HuH-7 (cell line): ENCODE measurements at places on chromosomes 1 and 21.

- no peak for DNase-seq
These were observed 87.7 kb upstream of the POU3F1 start for GRCh38 chr1:38134294-38134755.

GRCh38 chr21:36751383-36751782 lies 52.5 kb downstream of the SIM2 start:
- DNase-seq = no peak

- no peak for DNase-seq
These were observed 60.1 kb downstream of the LRRC71 start for GRCh38 chr1:156980551-156980950.

DNA sequence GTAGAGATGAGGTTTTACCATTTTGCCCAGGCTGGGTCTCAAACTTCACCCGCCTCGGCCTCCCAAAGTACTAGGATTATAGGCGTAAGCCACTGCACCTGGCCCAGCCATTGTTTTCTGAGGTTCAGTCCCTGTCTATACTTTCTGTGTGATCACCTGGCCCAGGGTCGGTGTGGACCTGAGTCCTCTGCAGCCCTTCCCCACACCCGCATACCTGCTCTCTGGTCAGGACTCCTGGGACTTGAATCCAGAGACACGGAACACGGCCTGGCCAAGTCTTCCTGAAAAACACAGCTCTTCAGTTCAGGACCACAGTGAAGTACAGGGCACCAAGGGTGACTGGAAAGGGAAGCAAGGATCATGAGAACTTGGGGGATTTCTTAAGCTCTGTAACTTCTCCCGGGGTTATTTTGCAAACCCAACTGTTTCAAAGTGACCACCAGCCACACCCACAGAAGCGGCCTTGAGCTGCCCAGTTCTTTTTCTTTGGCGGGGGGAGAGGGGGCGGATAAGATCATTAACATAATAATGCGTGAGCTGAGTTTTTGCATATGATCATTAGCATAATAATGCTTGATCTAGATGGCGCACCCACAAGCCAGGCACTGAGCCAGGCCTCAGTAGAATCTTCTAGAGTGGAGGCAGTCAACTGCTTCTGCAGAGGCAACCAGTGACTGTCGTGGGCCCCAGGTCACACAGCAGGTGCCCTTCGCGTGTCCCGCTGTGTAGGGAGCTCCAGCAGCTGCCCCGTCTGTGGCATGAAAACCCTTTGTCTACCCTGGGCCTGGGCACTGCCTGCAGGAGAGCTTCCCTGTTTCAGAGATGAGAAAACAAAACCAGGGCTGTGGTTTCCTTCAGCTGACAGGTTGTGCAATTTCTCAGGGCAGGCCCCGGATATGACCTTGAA lies 1.7 kb upstream of the NADK start:
- no peak for DNase-seq

GRCh38 chr1:119191325-119191724 lies 50.9 kb upstream of the WARS2 start:
- no peak for DNase-seq

DNA sequence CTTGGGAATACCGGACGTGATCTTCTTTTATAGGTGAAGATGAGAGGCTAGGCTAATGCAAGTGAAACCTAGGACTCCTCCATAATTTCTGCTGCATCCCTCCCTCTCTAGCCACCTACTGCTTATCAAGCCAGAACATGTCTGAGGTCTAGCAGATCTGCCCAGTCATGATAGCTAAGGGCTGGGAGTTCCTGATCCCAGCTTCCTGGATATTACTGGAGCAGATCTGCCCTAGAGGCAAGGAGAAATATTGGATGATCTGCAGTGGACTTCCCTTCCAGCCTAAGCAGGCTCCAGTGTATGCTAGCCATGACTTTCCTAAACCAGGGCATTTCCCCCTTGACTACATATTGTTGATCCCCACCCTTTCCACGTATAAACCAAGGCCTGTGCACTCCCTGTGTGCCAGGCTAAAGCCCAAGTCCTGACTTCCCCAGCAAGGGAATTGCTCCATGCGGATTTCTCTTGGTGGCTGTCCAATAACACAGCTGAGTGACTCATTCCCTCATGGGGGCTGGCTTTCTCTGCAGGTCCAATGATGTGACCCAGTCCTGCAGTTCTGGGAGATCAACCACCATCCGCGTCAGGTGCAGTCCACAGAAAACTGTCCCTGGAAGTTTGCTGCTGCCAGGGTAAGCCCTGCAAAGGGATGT lies 15.5 kb upstream of the SARS1 start:
- no peak for DNase-seq

- DNase-seq = no peak
These were observed 53.5 kb upstream of the TIAM1 start for GRCh38 chr21:31397515-31397926.

- DNase-seq = no peak
These were observed 49.6 kb downstream of the TSEN15 start for GRCh38 chr1:184101141-184101540.

DNA sequence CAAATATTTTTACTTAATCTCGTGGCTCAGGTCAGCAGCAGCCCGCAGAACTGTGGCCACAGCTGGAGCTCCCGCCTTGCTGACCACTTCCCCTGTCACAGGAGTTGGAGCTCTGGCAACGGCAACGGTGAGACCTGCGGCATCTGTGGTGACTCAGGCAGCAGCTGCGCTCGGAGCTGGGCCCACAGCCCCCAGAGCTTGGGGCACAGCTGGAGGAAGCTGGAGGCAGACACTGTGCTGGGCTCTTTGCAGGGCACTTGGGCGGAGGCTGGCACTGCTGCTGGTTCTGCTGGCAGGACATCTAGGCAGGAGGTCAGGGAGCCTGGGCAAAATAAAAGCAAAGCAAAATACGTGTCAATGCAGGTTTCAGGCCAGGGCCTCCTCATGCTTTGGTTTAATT lies at the start of gene LCE3A:
Gene LCE3A (minus strand): TSS at position 301 of the 400 bp plus-strand sequence. CDS start 0 bp downstream, at position 301.
- DNase-seq = no peak

DNA sequence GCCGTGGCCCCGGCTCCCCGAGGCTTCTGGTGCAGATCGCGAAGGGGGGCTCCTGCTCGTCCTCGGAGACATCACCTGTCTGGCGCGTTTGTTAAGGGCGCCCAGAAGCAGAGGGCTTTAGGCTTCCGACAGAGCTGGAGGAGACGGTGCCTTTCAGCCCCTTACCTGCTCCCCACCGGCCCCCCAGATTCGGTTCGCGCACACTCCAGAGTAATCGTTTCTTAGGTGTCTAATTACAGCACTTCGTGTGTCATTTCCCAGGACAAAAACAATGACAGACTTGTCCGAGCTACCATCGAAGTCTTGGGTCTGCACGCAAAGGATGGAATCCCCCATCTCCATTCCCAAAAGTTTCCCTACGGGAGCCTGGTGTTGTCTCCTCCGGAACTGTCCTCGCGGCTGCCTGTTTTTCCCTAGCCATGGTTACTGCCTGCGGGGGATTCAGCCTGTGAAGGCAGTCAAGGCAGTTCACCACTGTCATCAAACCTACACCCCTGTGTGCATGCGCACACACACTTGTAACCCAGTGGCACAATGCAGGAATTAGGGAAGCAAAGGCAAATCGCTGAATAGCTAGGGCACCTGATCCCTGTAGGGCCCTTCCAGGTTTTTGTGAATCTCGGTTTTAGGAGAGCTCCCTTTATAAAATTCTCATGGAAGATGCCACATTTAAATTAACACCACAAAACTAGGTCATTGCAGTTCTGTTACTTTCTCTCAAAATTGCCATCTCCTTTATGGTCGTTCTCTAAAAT lies 738 bp upstream of the CDC42BPA start:
- DNase-seq = peak; percentile 71

- no peak for DNase-seq
These were observed 662.9 kb downstream of the PLPP3 start for GRCh38 chr1:55916481-55916880.
